ENCODE measurements at places on chromosomes 7 and 10. TPM values are rescaled to one million over a fixed set of nuclear protein-coding genes. Genes with fewer than 3 reads are reported as not detected.
A peak's percentile ranks its signal among the peaks of the same experiment; 100 is the strongest.

DNA sequence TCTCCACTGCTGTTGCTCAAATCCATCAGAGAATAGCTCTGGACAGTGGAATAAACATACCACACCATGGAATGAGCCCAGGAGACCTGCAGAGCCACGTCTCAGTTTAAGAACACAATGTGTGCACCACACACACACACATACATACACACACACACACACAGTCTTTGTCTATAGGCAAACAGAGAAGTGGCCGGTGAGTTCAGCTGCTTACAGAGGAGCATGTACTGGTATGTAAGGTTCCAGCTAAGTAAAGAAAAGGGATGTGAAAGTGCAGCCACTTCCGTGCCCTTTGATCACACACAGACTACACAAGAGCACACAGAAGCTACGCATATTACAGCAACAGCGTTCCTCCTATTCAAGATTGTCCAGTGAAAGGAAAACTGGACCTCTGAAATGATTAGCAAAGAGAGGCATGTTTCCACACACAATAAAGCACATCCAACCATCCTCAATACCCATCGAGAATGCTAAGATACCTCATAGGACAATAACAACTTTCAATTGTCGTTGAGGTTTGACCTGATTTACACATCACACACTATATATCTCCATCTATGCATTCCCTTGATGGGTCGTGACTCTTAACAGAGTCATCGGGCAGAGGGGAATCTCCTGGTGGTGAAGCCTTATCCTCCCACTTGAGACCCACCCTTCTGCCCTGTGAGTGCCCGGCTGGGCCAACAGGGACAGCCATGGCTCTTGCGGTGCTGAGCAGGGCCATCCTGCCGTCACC is 23.6 kb downstream of the SLC35B4 start:
- no peak for DNase-seq

GRCh38 chr10:3426190-3426845 is 253.7 kb upstream of the PITRM1 start:
- peak; percentile 75 for DNase-seq

GRCh38 chr10:77081481-77081891 is 556.1 kb downstream of the KCNMA1 start:
- DNase-seq = no peak

DNA sequence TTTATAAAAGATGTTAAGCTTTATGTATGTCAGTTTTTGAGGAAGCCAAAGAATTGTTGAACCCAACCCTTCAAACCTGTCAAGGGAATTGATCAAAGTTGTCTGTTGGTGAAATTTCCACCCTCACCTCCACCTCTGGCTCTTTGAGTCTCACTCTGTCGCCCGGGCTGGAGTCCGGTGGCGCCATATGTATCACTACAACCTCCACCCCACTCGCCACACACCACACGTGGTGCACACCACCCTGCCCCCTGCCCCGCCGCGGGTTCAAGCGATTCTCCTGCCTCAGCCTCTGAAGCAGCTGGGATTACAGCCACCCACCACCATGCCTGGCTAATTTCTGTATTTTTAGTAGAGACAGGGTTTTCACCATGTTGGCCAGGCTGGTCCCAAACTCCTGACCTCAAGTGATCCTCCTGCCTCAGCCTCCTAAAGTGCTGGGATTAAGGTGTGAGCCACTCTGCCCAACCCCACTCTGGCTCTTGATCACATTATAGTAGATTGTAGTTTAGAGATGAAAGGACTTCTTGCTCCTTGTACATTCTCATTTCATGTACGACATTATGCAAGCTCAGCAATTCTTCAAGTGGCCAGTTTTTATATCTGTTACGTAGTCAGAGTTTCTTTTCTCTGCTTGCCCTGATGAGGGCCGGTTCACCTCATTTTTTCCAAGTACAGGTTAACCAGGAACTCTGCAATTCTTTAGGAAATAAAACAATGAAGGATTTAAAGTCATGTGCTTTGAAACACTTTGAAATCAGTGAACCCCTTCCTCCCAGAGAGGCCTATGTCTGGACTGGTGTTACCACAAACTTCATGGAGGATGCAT is 7.0 kb downstream of the BAMBI start:
- no peak for DNase-seq

DNA sequence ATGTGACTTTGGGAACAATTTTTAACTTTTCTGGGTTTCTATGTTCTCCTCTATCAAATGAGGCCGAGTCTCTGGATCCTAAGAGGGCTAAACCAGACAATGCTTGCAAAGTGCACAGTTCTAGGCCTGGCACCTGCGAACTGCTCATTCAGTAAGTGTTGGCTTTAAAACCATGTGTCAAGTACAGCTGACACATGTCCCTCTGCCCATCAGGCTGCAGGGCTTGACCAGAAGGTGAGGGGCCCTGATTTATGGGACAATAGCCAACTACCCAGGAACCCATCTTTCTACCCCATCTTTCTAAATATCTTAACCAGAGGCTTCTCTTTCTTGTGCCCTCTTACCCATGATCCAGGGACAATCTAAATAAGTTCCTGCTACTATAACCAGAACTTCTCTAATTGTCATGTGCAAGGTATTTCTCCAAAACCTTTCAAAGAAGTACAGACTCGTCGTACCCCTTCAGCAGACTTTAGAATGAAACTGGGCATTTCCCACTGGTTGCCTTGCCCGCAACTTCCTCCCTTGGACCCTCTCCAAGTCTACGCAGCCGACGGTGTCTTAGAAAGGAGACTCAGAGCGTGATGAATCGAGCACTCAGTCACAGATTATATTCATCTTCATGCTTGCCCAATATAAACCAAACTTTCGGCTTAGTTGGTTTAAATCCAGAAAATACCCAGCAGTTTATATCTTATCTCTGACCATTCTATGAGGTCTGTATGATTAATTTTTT is 69.8 kb upstream of the STEAP1B start:
- no peak for DNase-seq

GRCh38 chr10:132449811-132450181 is 52.8 kb downstream of the PWWP2B start:
- DNase-seq = no peak

DNA sequence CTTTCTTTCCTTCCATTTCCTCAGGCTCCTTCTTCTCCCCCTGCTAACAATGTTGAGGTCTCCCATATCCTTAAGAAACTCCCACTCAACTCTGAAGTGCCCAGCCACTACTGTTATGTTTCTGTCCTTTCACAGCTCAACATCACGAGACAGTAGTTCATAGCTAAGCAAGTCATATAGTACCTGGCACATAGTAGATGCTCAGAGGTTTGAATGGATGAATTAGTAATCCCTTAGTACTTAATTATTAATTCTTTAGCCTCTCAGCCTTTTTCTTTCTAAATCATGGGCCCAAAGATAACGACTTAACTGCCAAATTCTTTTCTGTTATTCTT is 22.6 kb downstream of the CSGALNACT2 start:
- no peak for DNase-seq

DNA sequence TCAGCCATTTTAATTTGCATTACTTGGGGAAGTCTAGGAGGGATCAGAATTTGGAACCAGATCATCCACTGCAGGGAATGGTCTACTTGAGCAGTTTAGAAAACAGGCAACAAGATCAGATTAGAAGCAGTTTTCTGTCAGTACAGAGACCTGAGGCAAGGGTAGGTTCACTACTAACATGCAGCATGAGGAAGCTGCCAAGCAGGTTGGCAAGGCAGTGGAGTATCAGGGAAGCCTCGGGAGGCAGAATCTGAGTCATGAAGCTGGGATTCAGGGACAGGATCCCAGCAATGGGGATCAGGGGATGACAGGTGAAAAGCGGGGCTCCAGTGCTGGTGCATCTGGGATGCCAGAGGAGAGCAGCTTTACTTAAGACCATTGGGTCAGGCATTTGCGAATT is 28.1 kb downstream of the ENO4 start:
- DNase-seq = peak; percentile 19

DNA sequence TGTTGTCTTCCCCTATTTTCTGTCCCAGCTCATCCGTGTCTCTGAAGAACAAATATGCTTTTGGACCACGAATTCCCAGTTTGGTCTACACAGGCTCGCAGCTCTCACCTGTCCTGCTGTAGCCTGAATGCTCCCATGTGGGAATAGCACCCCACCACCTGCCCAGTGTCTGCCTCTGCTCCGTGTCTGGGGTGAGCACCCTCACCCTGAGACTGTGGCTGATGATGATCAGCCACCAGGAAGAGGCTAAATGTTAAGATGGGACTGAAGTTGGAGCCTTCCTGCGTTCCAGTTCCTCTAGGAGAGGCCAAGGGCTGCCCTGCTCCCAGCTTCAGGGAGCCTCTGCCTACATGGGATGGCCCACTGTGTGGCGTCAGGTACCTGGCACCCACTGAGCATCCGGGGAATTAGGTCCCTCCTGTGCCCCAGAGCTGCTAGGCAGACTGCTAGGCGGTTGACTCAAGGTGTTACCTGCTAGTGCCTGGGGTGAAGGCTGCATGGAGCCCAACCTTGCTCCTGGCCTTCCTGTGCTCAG is 3.7 kb downstream of the PGAM2 start:
- no peak for DNase-seq

Gene MYL10
- not detected for total RNA-seq

Gene SBDS
- total RNA-seq = 456 TPM

Gene OIT3
- 0.51 TPM for total RNA-seq

Gene HTR5A
- not detected for total RNA-seq
